ENCODE measurements at places on chromosomes 7 and 10. TPM values are rescaled to one million over a fixed set of nuclear protein-coding genes. Genes with fewer than 3 reads are reported as not detected.

PDK4 gene
- total RNA-seq: 111 TPM

ITIH2 gene
- 1.5 TPM for total RNA-seq

DNAH11 gene
- total RNA-seq: 11.9 TPM

CCL24 gene
- total RNA-seq: not detected

LDB3 gene
- total RNA-seq: 0.89 TPM

UPK3B gene
- 52.4 TPM for total RNA-seq

HOXA3 gene
- total RNA-seq: 0.33 TPM

JAZF1 gene
- total RNA-seq: 11.7 TPM

SNCG gene
- total RNA-seq: 2.9 TPM

SLC35B4 gene
- total RNA-seq: 7.7 TPM

KCP gene
- 2.1 TPM for total RNA-seq

ECD gene
- total RNA-seq: 20.9 TPM

RAB19 gene
- 1.9 TPM for total RNA-seq

TMEM139 gene
- total RNA-seq: 36.0 TPM

LMBR1 gene
- total RNA-seq: 68.7 TPM

PTER gene
- 16.0 TPM for total RNA-seq

GTF2IRD2 gene
- 17.9 TPM for total RNA-seq

HABP2 gene
- total RNA-seq: 0.15 TPM

EPO gene
- 0.20 TPM for total RNA-seq

TEX36 gene
- not detected for total RNA-seq

SLC26A5 gene
- 1.3 TPM for total RNA-seq

NOS3 gene
- 7.7 TPM for total RNA-seq

SSC4D gene
- total RNA-seq: 1.9 TPM

DGKB gene
- not detected for total RNA-seq

BAIAP2L1 gene
- total RNA-seq: 35.6 TPM

GPR15LG gene
- total RNA-seq: not detected

MYH16 gene
- not detected for total RNA-seq

PRLHR gene
- not detected for total RNA-seq

GPRIN2 gene
- 39.8 TPM for total RNA-seq

GHRHR gene
- total RNA-seq: not detected

ERVW-1 gene
- not detected for total RNA-seq

CPA2 gene
- 1.1 TPM for total RNA-seq

DKK1 gene
- 3.1 TPM for total RNA-seq

CH25H gene
- total RNA-seq: 4.6 TPM

RAPGEF5 gene
- total RNA-seq: 68.1 TPM

AHCYL2 gene
- 119 TPM for total RNA-seq

SPACDR gene
- 2.1 TPM for total RNA-seq

OR13A1 gene
- 2.3 TPM for total RNA-seq

Measured in upper lobe of left lung (tissue), 6 donors.